ENCODE measurements at places on chromosomes 16 and 17. TPM values are rescaled to one million over a fixed set of nuclear protein-coding genes. Genes with fewer than 3 reads are reported as not detected.

- H3K27me3 ChIP-seq = no peaks in the 10 kb centered on the region
- H3K4me1 ChIP-seq = no peaks in the 10 kb centered on the region
- no peak overlapping the region for H3K4me3 ChIP-seq
Observed at GRCh38 chr17:77613627-77614026, 344.9 kb upstream of the TNRC6C start.

- no peak overlapping the region for H3K4me3 ChIP-seq
- no peak overlapping the region for H3K27ac ChIP-seq
- DNase-seq = no peak
- H3K27me3 ChIP-seq = no peaks in the 10 kb centered on the region
- peaks cover 4% of the 10 kb centered on the region for H3K4me1 ChIP-seq
Observed at GRCh38 chr17:76484228-76484725, 16.9 kb downstream of the AANAT start.

DNA sequence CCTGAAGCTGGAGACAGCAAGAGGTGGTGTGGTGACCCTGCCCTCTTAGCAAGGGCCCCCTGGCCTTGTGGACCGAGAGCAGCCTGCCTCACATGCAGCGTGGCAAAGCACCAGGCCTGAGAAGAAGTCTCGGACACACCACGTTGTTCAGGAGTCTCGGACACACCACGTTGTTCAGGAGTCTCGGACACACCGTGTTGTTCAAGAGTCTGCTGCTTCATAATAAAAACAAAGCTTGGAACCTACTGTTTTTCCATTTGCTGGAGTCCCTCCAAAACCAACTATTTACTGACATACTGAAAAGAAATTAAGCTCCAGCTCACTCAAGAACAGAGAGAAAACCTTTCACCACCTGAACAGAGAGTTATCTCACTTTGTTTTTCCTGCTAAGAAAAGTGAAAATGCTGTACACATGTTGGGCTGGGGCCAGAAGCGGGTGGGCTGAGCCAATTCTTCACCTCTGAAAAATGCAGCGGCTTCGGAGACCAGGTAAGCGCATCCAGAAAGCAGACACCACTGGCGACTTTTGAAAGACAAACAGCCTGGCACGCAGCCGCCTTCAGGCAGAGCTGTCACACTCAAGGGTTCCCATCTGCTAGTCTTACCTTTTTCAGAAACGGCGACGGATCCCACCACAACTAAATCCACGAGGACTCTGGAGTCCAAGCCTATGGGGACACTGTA lies 8.9 kb downstream of the MTHFSD start:
- H3K27me3 ChIP-seq = no peaks in the 10 kb centered on the region
- no peaks in the 10 kb centered on the region for H3K4me1 ChIP-seq
- H3K36me3 ChIP-seq = peaks cover 10% of the 10 kb centered on the region
- no peak for DNase-seq
- H3K27ac ChIP-seq = no peak overlapping the region
- no peak overlapping the region for H3K4me3 ChIP-seq

DNA sequence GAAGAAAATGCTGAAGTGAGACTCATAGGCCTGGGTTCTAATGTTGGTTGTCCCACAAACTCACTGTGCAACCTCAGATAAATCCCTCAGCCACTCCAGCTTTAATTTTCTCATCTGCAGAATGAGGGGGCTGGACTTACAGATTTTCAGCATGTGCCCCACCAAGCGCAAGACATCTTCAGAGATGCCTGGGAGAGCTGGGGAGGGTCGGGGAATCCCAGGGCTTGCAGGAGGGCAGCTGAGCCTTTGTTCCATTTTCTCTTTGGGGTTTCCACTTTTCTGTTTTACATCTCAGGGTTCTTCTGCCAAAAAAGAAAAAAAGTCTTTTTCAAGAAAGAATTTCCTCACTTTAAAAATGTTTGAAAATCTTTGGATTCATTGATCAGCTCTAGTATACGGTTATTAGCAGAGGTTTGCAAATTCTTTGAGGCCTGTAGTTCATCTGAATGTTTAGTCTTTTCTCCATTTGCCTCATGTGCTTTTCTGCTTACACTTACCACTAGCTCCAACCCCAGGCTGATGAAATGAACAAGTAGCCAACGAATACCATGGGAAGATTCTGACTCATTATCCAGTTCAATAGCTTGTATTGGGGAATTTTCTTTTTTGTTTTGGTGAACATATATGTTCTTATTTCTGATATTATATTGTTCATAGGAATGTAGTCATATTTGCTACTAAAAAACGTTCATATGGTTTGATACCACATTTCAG lies 56.4 kb downstream of the CHD9 start:
- no peak overlapping the region for H3K4me3 ChIP-seq
- no peaks in the 10 kb centered on the region for H3K36me3 ChIP-seq
- H3K4me1 ChIP-seq = peaks cover 14% of the 10 kb centered on the region
- H3K27ac ChIP-seq = peak overlapping the region; percentile 58
- no peak for DNase-seq
- H3K27me3 ChIP-seq = no peaks in the 10 kb centered on the region

SCN4A gene
- total RNA-seq = 0.63 TPM

TMEM92 gene
- total RNA-seq = 14.2 TPM

DNA sequence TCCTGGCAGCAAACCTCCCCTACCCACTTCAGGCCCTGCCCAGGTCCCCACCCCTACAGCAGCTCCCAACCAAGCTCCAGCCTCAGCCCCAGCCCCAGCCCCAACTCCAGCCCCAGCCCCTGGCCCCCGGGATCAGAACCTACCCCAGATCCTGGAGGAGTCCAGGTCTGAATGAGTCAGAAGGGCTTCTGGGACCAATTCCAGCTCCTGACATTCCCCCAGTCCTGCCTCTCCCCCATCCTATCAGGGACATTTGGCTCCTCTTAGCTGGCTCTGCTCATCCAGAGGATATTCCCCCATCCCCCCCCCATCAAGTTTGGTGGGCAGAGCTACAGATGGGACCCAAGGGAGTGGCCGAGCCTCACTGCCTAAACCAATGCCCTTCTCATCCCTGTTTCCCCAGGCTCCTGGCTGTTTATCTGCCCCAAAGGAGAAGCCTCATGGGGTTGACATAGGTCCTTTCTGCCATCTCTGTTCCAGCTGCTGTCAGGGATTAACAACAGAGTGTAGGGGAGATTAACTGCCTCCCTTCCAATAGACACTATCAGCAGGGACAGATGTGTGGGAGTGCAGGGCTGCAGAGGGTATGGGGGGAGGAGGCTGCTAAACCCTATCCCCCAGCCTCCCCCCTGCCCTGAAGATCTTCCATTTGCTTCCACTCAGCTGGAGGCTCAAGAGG lies 16.5 kb downstream of the CNTNAP1 start:
- H3K36me3 ChIP-seq = peaks cover 33% of the 10 kb centered on the region
- no peak overlapping the region for H3K4me3 ChIP-seq
- no peaks in the 10 kb centered on the region for H3K27me3 ChIP-seq
- H3K4me1 ChIP-seq = no peaks in the 10 kb centered on the region
- no peak overlapping the region for H3K27ac ChIP-seq

DNA sequence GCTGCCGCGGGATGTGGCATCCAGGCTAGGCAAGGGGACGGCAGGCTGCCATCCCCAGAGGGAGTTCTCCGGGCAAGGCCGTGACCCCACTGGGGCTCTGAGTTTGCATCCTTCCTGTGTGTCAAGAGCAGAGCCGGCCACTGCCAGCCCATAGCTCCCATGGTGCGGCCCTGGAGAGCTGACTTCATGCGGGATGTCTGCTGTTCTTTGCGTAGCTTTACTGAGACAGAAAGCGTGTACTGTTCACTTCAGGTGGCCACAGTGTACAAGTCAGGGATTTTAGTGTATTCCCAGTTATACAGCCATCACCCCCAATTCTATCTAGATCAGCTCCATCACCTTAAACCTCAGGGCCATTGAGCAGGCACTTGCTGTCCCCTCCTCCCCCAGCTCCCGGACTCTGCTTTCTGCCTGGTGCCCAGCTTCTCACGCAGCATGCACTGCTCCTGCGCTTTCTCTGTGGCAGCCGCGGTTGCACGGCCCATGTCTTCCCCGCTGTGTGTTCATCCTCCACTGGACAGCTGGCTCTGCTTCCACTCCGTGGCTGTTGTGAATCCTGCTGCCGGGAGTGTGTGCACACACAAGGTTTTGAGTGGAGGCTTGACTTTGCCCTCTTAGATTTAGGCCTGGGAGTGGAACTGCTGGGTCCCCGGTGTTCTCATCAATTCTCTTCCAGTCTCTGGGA lies 71.2 kb downstream of the KLHDC4 start:
- DNase-seq = no peak
- peaks cover 7% of the 10 kb centered on the region for H3K4me1 ChIP-seq
- H3K36me3 ChIP-seq = peaks cover 16% of the 10 kb centered on the region
- H3K4me3 ChIP-seq = no peak overlapping the region
- H3K27me3 ChIP-seq = no peaks in the 10 kb centered on the region
- H3K27ac ChIP-seq = no peak overlapping the region

- no peak overlapping the region for H3K27ac ChIP-seq
- H3K4me3 ChIP-seq = no peak overlapping the region
- H3K27me3 ChIP-seq = no peaks in the 10 kb centered on the region
- H3K36me3 ChIP-seq = no peaks in the 10 kb centered on the region
Observed at GRCh38 chr17:76510831-76511244, 9.6 kb upstream of the RHBDF2 start.

CES3 gene
- total RNA-seq = 12.8 TPM

DNA sequence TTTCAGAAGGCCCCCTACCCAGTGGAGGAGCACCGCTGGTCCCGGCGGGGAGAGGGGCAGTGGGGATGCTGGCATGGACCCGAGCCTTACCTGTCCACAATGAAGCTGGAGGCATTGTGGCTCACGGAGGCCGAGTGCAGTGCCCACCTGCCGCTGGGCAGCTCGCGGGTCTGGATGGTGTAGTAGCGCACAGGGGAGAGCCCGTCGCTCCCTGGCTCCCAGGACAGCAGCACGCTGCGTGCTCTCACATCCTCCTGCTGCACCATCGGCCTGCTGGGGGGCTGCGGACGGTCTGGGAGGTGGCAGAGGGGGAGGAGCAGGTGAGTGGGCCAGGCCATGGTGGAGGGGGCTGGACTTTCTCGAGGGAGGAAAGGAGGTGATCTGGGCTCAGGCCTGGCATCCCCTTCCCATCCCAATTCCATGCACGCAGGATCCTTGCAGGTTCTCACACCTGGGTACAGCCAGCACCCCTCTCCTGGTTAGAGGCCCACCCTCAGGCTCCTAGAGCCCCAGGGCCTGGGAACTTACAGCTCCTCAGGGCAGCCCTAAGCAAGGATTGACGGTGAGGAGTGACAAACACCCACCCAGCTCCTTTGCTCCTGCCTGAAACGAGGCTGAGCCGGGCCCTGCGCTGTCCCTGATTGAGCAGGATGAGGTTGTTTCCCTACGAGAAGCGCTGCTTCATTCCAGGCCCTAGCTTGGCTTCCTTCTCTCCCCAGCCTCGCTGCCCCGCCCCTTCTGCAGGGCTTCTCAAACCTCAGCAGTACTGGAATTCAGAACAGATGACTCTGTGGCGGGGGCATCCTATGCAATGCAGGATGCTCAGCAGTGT lies 76.2 kb upstream of the CDC42EP4 start:
- H3K27me3 ChIP-seq = no peaks in the 10 kb centered on the region
- H3K36me3 ChIP-seq = peaks cover 9% of the 10 kb centered on the region
- H3K4me3 ChIP-seq = no peak overlapping the region
- no peak for DNase-seq

APOBR gene
- not detected for total RNA-seq

CLEC19A gene
- not detected for total RNA-seq

- DNase-seq = no peak
- peaks cover 34% of the 10 kb centered on the region for H3K4me1 ChIP-seq
- H3K27ac ChIP-seq = no peak overlapping the region
- no peaks in the 10 kb centered on the region for H3K36me3 ChIP-seq
- no peaks in the 10 kb centered on the region for H3K27me3 ChIP-seq
Observed at GRCh38 chr17:50831471-50831928, 3.9 kb upstream of the WFIKKN2 start.

TBX2 gene
- 228 TPM for total RNA-seq

CACNA1G gene
- total RNA-seq = 29.7 TPM

LGALS3BP gene
- total RNA-seq = 185 TPM

HCRT gene
- total RNA-seq = 1.3 TPM

DNA sequence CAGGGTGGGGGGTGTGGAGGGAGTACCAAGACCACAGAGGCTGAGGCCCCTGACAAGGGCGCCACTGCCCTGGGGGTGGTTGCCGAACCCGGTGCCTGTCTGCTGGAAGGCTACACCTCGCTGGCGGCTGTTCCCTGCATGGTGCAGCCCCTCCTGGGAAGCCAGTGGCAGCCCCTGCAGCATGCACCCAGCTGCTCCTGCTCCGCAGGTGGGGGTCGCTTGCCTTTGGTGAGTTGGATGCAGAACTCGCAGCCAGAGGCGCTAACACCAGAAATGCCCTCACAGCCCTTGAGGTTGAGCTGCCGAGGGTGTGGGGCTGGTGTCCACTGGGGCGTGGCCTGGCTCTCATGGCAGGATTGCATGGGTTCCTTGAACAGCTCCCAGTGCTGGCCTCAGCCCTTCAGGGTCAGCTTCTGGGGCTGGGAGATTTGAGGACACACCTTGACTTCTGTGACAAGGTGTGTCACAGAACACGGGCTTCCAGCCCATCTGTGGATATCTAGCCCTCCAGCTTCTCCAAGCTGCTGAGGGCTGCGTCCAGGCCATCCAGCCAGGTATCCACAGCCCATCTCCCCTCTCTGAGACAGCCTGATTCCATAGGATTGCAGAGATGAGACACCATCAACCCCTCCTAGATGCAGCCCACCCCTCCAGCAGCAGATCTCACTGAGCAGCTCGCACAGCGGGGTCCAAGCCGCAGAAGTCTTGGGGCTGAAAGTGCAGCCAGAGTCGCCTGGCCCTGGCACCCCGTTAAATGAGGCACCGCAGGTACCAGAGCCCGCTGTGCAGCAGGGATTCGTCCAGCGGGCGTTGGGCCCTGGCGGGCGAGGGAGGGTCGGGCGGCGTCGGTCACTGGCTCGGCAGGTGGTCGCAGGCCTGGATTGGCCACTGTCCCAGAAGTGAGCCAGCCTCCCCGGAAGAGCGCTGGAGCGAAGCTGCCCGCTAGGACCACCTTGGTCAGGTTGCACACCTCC lies 586.3 kb downstream of the KCNJ18 start:
- H3K4me3 ChIP-seq = no peak overlapping the region
- H3K27me3 ChIP-seq = no peaks in the 10 kb centered on the region
- no peak for DNase-seq
- H3K4me1 ChIP-seq = no peaks in the 10 kb centered on the region

GRCh38 chr16:53714205-53715022 lies 10.5 kb downstream of the FTO start:
- H3K27ac ChIP-seq = no peak overlapping the region
- H3K4me3 ChIP-seq = no peak overlapping the region
- peaks cover 23% of the 10 kb centered on the region for H3K4me1 ChIP-seq
- no peaks in the 10 kb centered on the region for H3K36me3 ChIP-seq
- H3K27me3 ChIP-seq = no peaks in the 10 kb centered on the region
- DNase-seq = peak; percentile 42

GRCh38 chr16:20740007-20740883 lies 1.4 kb downstream of the THUMPD1 start:
- H3K36me3 ChIP-seq = peaks cover 33% of the 10 kb centered on the region
- H3K4me3 ChIP-seq = peak overlapping the region; percentile 58
- H3K4me1 ChIP-seq = peaks cover 9% of the 10 kb centered on the region
- DNase-seq = no peak
- no peaks in the 10 kb centered on the region for H3K27me3 ChIP-seq

Measured in cardiac muscle cell (in vitro differentiated cells and primary cell).